ENCODE measurements at places on chromosomes 2 and 18. TPM values are rescaled to one million over a fixed set of nuclear protein-coding genes. Genes with fewer than 3 reads are reported as not detected.

LIMS2 gene
- total RNA-seq = 5.4 TPM

DNA sequence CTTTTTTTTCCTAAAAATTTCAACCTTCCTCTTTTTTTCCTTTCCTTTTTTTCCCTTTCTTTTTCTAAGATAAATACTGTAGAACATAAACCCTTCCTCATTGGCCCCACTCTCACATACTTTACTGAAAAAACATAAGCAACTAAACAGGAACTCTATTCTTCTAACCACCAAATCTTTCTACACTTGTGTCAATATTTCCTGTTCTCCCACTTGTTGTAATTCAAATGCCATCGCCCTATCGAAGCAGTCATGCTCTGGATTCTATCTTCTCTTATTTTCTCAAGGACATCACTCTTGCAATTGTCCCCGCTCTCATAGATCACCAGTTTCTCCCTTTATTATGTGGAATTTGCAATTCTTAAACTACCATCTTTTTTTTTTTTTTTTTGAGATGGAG, 20.2 kb upstream of the SSB start:
- H3K36me3 ChIP-seq = no peaks in the 10 kb centered on the region
- H3K4me3 ChIP-seq = no peak overlapping the region
- H3K27ac ChIP-seq = no peak overlapping the region

CYP27C1 gene
- total RNA-seq = 4.4 TPM

TP53I3 gene
- 14.0 TPM for total RNA-seq

DNA sequence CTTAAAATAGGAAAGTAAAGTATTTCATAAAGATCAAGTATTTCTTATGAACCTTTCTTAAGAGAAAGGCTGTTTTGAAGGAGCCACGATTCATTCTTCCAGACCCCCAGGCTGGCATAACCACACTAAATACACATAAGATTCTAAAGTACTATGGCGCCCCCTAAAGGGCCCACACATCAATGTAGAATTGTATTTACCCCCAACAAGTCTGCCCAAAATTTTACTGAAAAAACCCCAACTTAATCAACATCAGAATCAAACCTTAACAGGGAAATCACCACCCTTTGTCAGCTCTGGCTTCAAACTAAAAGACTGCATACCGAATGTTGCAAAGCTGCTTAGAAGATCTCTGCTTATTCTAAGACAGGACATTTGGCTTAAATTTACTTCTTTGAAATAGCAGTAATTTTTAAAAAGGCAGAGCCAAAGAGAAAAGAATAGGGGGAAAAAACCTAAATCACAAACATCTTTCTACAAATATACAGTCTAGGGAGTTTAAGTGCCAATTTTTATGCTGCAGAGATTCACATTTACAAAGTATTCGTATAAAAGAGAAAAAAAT, 20.4 kb upstream of the BCL2 start:
- H3K4me1 ChIP-seq = no peaks in the 10 kb centered on the region
- DNase-seq = peak; percentile 81
- peaks cover 71% of the 10 kb centered on the region for H3K36me3 ChIP-seq

DNA sequence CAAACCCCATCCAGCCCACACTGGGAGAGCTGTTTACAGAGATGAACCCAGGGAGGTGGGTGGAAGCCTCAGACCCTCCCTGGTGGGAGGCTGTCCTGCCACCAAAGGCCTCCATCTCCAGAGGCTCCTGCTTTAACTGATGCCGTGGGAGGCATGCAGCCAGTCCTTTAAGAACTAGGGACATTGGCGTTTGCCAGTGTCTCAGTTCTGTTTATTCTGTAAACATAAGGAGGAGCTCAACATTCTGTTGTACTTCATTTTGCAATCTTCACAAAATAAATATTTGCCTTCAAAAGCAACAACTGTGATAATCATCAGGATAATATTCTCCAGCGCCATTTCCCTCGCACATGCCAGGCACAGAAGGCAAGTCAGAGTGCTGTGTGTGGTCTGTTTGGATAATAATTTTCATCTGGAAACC, 6.8 kb downstream of the EDAR start:
- H3K27ac ChIP-seq = no peak overlapping the region
- peaks cover 20% of the 10 kb centered on the region for H3K27me3 ChIP-seq
- H3K36me3 ChIP-seq = no peaks in the 10 kb centered on the region
- no peak for DNase-seq
- no peaks in the 10 kb centered on the region for H3K4me1 ChIP-seq
- no peak overlapping the region for H3K4me3 ChIP-seq

- no peaks in the 10 kb centered on the region for H3K4me1 ChIP-seq
- no peak overlapping the region for H3K27ac ChIP-seq
- no peaks in the 10 kb centered on the region for H3K36me3 ChIP-seq
- DNase-seq = no peak
- H3K4me3 ChIP-seq = no peak overlapping the region
These were observed 304.8 kb upstream of the SOX11 start for GRCh38 chr2:5387406-5387805.

DNA sequence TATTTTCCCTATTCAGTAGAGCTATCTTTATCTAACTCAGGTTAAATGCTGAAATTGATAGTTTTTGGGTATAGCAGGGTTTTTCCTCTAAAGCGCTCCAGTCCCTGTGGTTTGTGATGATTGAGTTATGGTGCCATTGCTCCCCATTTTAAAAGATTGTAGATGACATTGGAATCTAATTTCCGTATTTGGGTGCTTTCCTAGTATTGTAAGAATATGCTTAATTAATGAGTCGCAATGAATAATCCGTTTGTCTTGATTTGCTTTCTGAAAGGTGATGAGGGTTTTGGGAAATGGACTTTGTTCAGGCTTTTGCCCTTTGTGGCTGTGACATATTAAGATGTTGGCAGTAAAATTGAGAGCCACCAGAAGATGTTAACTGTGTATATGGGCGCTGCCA, 3.9 kb downstream of the RPS7 start:
- peak overlapping the region; percentile 94 for H3K4me3 ChIP-seq
- H3K36me3 ChIP-seq = peaks cover 79% of the 10 kb centered on the region
- no peaks in the 10 kb centered on the region for H3K4me1 ChIP-seq
- no peak overlapping the region for H3K27ac ChIP-seq

GRCh38 chr18:23765931-23766330, 76.7 kb downstream of the LAMA3 start:
- H3K4me3 ChIP-seq = no peak overlapping the region
- no peaks in the 10 kb centered on the region for H3K36me3 ChIP-seq
- no peaks in the 10 kb centered on the region for H3K27me3 ChIP-seq
- H3K4me1 ChIP-seq = no peaks in the 10 kb centered on the region

QPCT gene
- total RNA-seq = 15.9 TPM

DNA sequence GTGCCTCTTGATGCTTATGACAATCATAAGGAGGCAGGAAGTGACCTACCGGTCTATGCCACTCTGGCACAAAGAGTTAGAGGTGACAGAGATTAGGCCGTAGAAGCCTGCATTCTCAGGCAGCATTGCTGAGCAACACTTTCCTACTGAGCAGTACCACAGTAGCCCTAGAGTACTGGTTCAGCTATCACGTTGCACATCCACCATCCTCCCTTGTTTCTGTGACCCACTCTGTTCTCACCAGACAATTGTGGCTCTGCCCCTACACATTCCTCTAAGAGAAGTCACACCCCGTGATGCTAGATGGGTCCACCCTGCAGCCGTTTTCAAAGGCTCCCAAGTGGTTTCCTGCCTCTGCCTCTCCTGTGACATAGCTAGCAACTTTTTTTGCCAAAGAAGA, 22.6 kb upstream of the SUCLG1 start:
- no peaks in the 10 kb centered on the region for H3K4me1 ChIP-seq
- H3K36me3 ChIP-seq = no peaks in the 10 kb centered on the region
- H3K4me3 ChIP-seq = no peak overlapping the region

LYG1 gene
- total RNA-seq = 0.35 TPM

- H3K4me3 ChIP-seq = no peak overlapping the region
- peaks cover 12% of the 10 kb centered on the region for H3K4me1 ChIP-seq
- peak; percentile 59 for DNase-seq
- no peaks in the 10 kb centered on the region for H3K27me3 ChIP-seq
These were observed 147.6 kb downstream of the THADA start for GRCh38 chr2:43448011-43448821.

- no peaks in the 10 kb centered on the region for H3K36me3 ChIP-seq
- peaks cover 61% of the 10 kb centered on the region for H3K27me3 ChIP-seq
- no peak for DNase-seq
- no peak overlapping the region for H3K4me3 ChIP-seq
These were observed 401.6 kb downstream of the METTL4 start for GRCh38 chr18:2169656-2170055.

COL4A3 gene
- total RNA-seq = 1.4 TPM

- H3K36me3 ChIP-seq = no peaks in the 10 kb centered on the region
- no peak overlapping the region for H3K4me3 ChIP-seq
- H3K27ac ChIP-seq = no peak overlapping the region
These were observed 57.0 kb upstream of the HDAC4 start for GRCh38 chr2:239457586-239458445.

- H3K27ac ChIP-seq = no peak overlapping the region
- H3K4me3 ChIP-seq = no peak overlapping the region
- H3K36me3 ChIP-seq = no peaks in the 10 kb centered on the region
These were observed 132.6 kb downstream of the VWC2L start for GRCh38 chr2:214543386-214543955.

DNA sequence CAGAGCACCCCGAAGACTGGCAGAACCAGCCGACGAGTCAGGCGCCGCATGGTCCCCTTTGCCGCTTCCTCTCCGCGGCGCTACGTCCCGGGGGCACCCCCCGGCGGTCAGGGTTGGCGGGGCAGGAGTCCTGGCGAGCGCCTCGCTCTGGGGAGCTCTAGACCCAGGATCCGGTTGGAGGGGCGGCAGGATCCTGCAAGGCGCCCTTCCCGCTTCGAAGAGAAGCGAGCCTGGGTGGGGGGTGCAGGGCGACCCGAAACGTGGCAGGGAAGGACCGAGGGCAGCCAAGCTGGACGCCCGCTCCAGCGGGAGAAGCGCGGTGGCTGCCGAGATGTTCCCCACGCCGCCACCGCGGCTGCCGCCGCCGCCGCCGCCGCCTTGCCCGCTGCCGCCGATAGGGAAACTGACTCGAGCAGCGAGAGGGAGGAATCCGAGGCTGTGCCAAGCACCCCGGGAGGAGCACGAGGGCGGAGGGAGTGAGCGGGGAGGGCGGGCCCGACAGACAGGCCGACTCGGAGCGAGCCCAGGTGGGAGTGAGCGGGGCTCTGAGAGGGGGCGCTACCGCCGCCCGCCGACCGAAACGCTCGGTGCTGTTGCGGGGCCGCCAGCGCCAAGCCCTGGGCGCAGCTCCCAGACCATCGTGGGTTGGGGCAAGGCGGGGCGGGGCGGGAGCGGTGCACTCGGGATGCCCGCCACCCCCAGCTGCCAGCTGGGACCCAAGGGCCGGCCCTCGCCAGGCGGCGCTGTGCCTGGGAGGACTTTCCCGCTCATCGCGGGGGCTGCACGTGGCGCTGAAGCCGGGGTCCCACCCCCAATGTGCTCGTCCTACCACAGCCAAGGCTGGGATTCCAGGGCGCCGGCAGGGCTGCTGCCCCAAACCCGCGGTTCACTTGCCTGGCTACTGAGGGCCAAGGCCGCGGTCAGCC, at the start of gene GALNT14:
GALNT14 (minus strand) TSS at position 404 of the 926 bp plus-strand sequence; CDS start at position 50, 354 bp downstream.
- no peaks in the 10 kb centered on the region for H3K4me1 ChIP-seq
- peak within 1 kb of the TSS; percentile 77 for H3K4me3 ChIP-seq
- no peak within 1 kb of the TSS for H3K27ac ChIP-seq
- H3K27me3 ChIP-seq = peaks cover 92% of the 10 kb centered on the region
- no peaks in the 10 kb centered on the region for H3K36me3 ChIP-seq
- peak; percentile 90 for DNase-seq

GRCh38 chr2:199861132-199861774, 10.3 kb upstream of the FTCDNL1 start:
- no peak overlapping the region for H3K4me3 ChIP-seq
- no peaks in the 10 kb centered on the region for H3K4me1 ChIP-seq
- no peak overlapping the region for H3K27ac ChIP-seq
- DNase-seq = no peak
- no peaks in the 10 kb centered on the region for H3K36me3 ChIP-seq

SLC5A7 gene
- total RNA-seq = not detected

LCT gene
- total RNA-seq = 0.11 TPM

DNA sequence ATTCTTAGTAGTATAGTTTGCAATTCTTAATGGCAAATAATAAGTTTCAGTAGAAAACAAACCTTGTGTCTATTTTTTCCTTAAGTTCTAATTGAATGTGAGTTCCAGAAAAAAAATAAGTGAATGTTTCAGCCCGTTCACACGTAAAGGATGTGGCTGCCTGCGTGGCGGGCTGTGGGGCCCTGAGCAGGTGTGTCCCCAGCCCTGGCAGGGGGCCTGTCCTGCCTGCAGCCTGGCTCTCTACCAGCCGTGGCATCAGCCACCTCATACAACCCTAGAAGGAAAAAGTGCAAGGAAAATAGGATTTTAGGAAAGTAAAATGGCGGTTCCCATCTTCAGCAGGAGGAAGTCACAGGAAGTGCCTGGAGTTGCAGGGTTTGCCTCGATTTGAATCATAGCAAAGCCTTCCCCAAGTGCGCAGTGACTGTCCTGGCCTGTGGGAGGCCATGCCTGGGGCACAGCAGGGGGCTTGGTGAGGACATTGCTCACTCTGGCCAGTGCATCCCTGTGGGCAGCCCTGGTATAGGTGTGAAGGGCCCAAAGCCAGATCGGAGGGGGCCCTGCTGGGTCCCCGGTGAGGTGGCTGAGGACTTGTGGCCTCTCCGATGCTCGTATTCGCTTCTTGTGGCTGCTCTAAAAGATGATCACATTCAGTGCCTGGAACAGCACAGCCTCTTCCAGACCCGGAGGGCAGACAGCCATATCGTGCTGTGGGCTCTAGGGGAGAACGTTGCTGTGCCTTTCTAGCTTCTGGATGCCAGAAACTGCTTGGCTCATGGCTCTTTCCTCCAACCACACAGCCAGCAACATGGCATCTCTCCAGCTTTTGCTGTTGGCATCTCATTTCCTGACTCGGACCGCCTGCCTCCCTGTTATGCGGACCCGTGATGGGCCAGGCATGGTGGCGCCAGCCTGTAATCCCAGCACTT, 12.6 kb downstream of the DTYMK start:
- no peaks in the 10 kb centered on the region for H3K4me1 ChIP-seq
- H3K27me3 ChIP-seq = no peaks in the 10 kb centered on the region
- peak; percentile 72 for DNase-seq
- H3K4me3 ChIP-seq = no peak overlapping the region
- H3K36me3 ChIP-seq = peaks cover 28% of the 10 kb centered on the region
- H3K27ac ChIP-seq = peak overlapping the region; percentile 24

PROM2 gene
- 2.3 TPM for total RNA-seq

- H3K36me3 ChIP-seq = peaks cover 3% of the 10 kb centered on the region
- peaks cover 10% of the 10 kb centered on the region for H3K4me1 ChIP-seq
- H3K4me3 ChIP-seq = no peak overlapping the region
- no peaks in the 10 kb centered on the region for H3K27me3 ChIP-seq
- no peak overlapping the region for H3K27ac ChIP-seq
These were observed 49.9 kb downstream of the DGKD start for GRCh38 chr2:233404222-233404621.

DNA sequence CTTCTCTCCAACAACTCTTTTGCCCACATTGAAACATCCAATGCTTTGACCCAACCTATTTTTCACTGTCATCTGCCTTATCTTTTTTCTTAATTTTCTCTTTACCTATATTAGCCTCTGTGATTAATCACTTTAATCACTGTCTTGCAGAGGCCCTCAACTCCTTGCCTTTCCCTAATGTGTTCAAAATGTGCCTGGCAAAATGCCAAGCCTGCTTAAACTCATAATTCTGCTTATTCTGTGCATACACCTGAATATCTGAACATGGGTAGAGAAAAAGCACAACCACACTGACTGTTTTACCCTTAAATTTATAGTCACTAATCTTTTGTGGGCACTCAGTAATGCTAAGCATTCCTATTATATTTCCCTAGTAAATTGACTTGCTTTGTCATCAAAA, 63.0 kb upstream of the GALNT13 start:
- H3K36me3 ChIP-seq = no peaks in the 10 kb centered on the region
- DNase-seq = no peak
- no peak overlapping the region for H3K27ac ChIP-seq

Data from endodermal cell (in vitro differentiated cells).